ENCODE measurements at places on chromosomes 16 and 17.

DNA sequence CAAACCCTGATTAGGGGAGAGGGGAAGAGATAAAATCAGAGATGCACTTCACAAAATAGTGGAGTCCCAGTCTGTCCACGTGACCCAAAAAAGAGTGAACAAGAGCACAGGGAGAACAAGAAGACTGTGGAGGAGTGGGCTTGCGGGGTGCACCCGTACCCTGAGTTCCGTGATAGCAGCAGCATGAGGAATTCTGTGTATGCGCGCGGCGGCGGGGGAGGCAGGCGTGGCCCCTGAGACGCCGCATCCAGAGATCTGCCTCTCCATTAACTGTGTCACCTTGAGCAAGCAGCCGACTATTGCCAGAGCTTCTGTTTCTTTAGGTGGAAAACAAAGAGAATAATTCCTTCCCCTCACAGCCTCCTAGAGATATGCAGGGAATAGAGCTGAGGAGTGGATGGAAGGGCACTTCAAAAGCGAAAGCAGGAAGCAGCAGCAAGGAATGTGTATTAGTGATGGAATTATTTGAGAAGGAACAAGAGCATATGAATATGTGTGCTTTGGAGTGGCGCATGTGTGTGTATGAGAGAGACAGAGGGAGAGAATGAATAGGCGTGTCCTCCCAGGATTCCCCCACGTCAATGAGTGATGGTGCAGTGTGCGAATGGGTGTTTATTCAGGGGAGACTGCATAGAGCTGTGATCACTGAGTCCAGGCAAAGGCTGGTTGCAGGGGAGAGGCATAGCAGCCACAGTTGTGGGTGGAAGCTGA is 10.4 kb upstream of the SOX9 start:
- no peaks in the 10 kb centered on the region for H3K4me1 ChIP-seq
- no peak overlapping the region for H3K27ac ChIP-seq
- no peak for DNase-seq
- H3K36me3 ChIP-seq: no peaks in the 10 kb centered on the region

DNA sequence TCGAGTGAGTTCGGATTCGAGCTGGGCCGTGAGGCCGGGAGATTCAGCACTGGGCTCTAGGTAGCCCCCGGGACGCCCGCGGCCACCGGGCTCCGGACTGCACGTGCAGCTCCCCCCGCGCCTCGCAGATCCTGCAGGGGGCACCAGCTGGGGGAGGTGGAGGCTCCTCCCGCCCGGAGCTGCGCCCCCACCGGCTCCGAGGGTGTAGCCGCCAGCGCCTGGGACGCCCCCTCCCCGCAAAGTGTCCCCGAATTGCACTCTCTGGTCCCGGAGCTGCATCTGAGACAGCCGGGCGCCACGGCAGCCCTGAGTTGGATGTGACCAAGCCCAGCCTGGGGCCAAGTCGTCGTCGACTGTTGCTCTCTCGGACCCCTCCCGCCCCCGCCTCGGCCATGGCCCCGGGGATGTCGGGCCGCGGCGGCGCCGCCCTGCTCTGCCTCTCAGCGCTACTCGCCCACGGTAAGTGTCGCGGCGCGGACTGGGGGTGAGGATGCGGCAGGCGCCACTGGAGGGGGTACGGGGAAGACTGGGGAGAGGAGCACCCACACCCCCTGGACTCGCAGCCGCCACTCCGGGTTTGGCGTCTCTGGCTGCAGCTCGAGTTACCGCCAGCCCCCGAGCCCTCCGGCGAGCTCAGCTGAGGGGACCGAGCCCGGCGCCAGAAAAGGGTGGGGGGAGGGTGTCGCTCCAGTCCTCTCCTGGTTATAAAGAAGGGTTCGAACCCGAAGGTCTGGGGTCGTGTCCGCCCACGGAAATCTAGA is 1.5 kb downstream of the TMEM132E start:
- no peak overlapping the region for H3K27ac ChIP-seq
- H3K27me3 ChIP-seq: peaks cover 33% of the 10 kb centered on the region
- H3K4me1 ChIP-seq: peaks cover 12% of the 10 kb centered on the region
- peak overlapping the region; percentile 57 for H3K4me3 ChIP-seq
- no peaks in the 10 kb centered on the region for H3K36me3 ChIP-seq

DNA sequence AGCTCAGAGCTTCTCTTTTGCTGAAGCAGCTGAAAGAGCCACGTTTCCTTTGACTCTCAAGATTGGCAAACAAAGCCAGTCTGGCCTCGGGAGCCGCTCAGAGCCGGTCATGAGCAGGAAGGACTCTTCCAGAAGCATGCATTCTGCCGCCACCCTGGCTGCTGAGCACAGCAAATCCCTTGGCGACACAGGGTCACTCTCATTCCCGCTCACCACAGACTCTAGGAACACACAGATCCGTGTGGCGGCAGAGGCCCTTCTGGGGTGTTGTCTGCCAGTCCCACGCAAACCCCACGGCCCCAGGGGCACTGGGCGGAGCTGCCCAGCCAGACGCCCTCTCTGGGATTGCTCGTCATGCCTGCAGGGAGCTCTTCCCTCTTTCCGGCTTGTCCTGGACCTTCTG is 157.0 kb downstream of the C16orf95 start:
- H3K36me3 ChIP-seq: no peaks in the 10 kb centered on the region
- no peak for DNase-seq
- no peak overlapping the region for H3K27ac ChIP-seq
- no peak overlapping the region for H3K4me3 ChIP-seq

- H3K27me3 ChIP-seq: peaks cover 1% of the 10 kb centered on the region
- H3K4me3 ChIP-seq: no peak overlapping the region
- no peak for DNase-seq
- no peaks in the 10 kb centered on the region for H3K36me3 ChIP-seq
- peak overlapping the region; percentile 36 for H3K27ac ChIP-seq
- H3K4me1 ChIP-seq: peaks cover 5% of the 10 kb centered on the region
Observed at GRCh38 chr16:88747588-88748301, 37.3 kb downstream of the PIEZO1 start.

DNA sequence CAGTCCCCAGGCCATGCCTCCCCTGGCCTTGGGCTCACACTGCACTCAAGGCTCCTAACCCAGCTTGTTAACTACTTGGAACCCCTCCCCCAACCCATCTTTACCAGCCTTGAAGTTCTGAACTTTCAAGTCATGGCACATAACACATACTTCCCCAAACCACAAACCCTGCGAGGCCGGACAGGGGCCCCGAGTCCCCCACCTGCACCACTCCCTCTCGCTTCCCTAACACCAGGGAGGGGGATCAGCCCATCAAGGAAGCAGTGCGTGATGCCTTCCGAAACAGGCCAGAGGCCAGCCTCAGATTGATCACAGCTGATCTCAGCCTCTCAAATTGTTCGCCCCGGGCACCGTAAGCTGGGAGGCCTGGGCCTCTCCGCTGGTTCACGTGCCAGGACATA is 3.0 kb upstream of the NLRC3 start:
- no peaks in the 10 kb centered on the region for H3K36me3 ChIP-seq
- peaks cover 11% of the 10 kb centered on the region for H3K27me3 ChIP-seq
- peaks cover 64% of the 10 kb centered on the region for H3K4me1 ChIP-seq

Data from immature natural killer cell (primary cell).